ENCODE measurements at places on chromosomes 5 and 9. TPM values are rescaled to one million over a fixed set of nuclear protein-coding genes. Genes with fewer than 3 reads are reported as not detected.

GRCh38 chr5:125251703-125252102 lies 505.3 kb upstream of the ZNF608 start:
- no peak for DNase-seq

DNA sequence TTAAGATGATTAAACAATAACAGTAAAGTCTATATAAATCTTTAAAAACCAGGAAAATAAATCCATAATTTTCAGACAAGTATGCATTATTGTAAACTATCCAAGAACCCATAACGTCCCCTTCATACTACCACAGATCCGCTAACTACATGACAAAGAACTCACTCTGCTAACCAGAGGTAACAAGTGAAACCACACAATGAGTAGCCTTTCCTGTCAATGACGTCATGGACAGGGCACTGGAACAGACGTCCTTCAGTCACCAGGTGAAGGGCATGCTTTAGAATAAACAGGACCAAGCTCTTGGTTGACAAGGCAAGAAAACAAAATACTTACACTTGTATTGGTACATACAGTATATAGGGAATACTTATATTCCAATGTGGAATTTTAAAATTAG lies 45.2 kb downstream of the RNF130 start:
- DNase-seq = no peak

DNA sequence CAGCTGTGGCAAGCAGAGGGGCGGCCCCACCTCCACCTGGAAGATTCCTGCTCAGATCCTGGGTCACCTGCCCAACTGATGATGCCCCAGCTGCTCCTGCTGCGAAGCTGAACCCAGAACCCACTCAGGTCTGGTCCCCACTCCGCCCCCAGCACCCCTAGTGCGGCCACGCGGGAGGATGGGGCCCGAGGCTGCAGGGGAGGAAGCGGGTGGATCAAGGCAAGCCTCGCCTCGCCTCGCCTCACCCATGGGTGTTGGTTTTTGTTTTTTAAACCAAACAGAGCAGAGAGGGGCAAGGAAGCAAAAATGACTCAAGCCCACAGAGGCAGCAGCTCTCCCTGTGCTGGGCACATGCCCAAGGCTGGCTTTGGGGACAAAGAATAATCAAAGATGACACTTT lies 23.2 kb downstream of the ABO start:
- peak; percentile 44 for DNase-seq

DNA sequence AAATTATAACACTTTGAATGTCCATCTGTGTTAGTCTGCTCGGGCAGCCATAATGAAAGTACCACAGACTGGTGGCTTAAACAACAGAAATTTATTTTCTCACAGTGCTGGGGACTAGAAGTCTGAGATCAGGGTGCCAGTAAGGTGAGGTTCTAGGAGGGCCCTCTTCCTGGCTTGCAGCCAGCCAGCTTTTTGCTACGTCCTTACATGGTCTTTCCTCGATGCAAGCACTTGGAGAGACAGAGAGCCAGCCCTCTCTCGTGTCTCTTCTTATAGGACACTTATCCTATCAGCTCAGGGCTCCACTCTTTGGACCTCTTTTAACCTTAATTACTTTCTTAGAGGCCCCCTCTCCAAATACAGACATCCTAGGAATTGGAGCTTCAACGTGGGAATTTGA lies 351.8 kb downstream of the SPOCK1 start:
- DNase-seq = no peak

Gene SPATA31D4
- not detected for total RNA-seq

All from H7 (cell line).